ENCODE measurements at places on chromosomes 16 and 17.

- no peak for DNase-seq
Observed at GRCh38 chr17:81151278-81151677, 14.0 kb upstream of the PVALEF start.

DNA sequence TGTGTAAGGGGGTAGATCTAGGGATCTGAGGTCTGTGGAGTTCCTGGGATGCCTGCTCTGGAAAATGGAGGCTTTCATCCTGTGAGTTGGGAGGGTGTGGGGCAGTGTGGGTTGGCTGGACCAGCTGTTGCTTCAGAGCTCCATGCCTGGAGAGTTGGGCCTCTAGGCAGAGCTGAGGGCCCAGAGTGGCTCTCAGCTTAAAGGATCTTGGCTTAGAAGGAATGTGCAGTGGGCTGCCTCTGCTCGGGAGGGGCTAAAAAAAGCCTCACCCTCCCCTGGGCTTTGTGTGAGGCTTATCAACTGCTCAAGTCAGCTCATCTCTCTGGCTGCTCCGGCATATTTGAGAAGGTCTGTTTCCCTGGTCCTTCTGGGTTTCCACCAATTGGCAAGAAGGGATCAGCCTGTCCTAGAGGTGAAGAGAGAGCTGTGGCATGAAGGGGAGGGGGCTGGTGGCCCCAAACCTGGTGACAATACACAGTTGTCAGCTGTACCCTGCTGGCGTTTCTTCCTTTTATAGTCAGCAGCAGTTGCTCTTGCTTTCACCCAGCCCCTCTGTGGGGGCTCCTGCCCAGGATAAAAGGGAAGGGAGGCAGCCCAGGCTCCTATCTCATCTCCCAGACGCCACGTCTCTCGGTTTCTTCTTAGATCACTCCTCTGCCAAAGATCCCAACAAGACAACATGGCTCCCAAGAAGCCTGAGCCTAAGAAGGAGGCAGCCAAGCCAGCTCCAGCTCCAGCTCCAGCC is at the start of gene MYL4:
MYL4 (plus strand) TSS at position 605 of the 745 bp plus-strand sequence; CDS start at position 680, 75 bp downstream.
- no peak for DNase-seq

DNA sequence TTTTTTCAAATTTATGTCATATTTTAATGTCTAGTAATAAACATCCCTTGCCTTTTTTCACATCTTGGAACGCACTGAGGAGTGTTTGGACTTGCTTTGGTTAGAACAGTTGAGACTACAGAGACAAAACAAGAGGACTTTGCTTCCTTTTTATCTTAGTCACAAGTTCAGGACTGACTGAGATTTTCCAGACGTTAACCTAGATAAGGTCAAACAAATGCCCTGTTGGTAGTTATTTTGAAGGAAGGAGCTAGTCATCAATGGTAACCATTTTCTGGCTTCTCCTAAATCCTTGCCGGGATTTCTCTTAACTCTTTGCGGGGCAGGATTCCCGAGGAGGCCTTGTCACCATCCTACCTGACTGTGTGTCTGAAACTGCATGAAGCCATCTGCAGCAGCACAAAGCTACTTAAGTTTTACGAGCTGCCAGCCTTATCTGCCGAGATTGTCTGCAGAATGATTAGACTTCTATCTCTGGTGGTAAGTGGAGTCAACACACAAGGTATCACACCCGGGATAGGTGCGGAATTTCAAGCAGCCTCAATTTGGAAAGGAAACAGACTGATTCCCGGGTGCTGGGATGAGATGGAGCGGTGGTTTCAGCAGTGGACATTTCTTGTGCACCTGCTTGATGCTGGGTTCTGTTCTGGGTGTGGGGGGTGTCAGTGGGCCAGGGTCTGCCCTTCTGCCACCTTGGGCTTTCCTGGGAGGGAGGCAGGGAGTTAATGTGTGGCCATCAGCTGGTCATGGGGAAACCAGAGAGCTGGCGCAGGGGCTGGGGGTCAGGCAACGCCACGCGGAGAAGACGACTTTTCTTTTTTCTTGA is 48.3 kb downstream of the RNF213 start:
- DNase-seq = no peak

- DNase-seq = peak; percentile 29
Observed at GRCh38 chr17:39393736-39394135, 7.7 kb downstream of the FBXL20 start.

- peak; percentile 25 for DNase-seq
Observed at GRCh38 chr16:82061861-82062525, 26.9 kb downstream of the HSD17B2 start.

DNA sequence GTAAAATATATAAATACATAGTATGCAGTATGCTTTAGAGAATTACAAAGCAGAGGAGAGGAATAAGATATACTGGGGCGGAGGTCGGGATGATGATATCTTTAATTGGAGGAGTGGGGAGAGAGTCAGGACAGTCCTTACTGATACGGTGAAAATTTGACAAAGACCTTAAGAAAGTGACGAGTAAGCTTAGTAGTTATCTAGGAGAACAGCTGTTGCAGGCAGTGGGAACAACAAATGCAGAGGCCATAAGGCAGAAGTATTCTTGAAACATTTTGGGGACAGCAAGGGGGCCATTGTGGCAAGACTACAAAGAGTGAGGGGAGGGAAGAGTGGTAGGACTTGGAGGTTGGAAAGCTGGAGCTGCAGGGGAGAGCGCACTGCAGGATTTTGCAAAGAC is 22.3 kb upstream of the CDC6 start:
- DNase-seq = no peak

GRCh38 chr17:72305472-72305871 is 184.7 kb downstream of the SOX9 start:
- no peak for DNase-seq

DNA sequence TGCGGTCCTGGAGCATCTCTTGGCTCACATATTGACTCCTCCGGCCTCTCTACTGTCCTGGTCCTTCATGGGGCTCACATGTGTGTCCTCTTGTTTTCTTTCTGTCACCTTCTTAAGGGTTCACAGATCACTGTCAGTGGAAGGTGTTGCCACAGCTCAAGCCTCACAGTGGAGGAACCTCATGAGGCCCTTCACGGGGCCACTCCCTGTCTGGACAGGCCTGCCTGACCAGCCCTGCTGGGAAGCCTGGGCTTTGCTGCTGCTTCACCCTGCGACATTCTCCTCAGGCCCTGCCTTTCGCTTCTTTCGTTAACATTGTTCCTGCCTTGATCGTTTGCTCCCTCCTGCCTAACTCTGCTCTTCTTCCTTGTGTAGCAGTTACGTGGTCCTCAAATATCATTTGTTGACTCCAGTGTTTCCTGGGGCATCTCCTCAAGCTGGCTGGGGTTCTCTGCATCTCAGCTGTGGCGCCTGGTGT is 55.9 kb downstream of the WDR45B start:
- no peak for DNase-seq

DNA sequence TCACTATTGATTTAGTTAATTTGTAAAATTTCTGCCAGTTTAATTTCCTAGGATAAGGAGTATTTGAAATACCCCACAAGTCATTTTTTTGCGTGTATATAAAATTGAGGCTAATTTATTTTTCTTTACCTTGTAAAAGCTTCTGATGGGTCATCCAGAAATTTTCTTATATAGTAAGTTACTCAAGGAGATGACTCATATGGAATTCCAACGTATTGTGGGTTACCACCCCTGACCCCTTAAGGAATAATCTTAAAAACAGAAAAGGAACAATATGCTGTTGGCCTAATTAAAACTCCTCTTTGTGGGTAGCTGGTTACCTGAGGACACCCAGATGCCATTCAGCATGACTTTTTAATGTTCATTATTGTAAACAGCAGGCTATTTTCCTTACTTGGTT is 13.6 kb downstream of the HEATR6 start:
- DNase-seq = peak; percentile 32

DNA sequence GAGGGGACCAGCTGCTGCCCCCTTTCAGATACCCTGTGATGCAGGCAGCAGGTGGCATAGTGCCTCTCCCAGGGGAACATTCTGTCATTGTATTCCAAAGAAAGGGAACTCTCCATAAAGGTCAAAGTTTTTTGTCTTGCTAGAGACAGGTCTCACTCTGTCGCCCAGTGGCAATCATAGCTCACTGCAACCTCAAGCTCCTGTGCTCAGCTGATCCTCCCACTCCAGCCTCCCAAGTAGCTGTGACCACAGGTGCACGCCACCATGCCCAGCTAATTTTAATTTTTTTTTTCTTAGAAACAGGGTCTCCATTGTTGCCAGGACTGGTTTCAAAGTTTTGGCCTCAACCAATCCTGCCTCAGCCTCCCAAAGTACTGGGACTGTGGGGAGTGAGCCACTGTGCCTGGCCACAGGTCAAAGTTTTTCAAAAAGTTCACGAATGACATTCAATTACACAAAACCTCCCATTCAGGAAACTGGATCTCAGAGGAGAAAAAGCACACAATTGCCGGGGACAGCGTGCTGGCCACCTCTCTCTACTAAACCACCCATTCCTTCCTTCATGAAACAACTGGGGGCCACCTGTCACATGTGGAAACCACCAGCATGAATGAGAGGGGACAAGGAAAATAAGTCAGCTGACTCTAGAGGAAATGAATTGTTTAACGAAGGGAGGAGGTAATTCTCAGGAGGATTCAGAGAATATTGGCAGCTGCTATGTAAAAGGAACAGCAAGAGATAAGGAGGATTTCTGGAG is 80.0 kb downstream of the MARCHF10 start:
- DNase-seq = no peak

GRCh38 chr17:1239210-1239609 is 31.0 kb upstream of the BHLHA9 start:
- peak; percentile 86 for DNase-seq

- DNase-seq = no peak
Observed at GRCh38 chr17:51820766-51821165, 337.7 kb downstream of the CA10 start.

DNA sequence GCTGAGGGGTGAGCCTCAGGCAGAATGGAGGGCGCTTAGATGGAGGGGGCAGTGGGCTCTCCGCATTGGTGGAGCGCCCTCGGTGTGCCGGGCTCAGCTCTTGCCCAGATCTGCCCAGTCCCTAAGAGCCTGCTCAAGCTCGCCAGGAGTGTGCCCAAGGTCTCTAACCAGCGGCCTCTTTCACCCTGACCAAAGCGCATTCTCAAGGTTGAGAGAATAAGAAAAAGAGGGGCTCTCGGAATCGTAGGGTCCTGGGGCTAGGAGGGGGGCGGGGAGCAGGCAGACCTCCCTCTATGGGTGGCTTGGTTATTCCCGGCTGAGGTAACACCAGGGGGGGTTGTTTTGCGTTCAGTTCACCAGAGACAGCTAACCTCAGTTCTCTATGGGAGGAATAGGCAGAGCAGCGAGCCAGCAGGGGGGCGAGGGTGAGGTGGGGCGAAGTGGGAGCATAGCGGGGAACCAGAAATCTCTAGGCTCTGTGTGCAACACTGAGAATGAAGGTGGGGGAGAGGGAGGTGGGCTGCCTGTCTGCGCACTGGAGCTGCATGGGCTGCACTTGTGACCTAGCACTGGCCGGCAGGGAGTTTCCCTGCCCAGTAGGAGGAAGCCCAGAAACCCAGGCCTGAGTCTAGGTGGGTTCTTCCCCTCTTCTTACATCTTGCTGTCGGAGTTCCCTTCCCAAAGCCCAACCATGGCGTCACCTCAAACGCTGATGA is 3.0 kb downstream of the TMEM132E start:
- DNase-seq = no peak

- no peak for DNase-seq
Observed at GRCh38 chr17:80445726-80446110, 30.7 kb downstream of the NPTX1 start.

GRCh38 chr17:64282753-64283080 is 19.7 kb upstream of the TEX2 start:
- DNase-seq = no peak

- DNase-seq = no peak
Observed at GRCh38 chr17:5022171-5022711, 13.0 kb downstream of the SLC52A1 start.

- no peak for DNase-seq
Observed at GRCh38 chr16:2761886-2762583, 9.6 kb downstream of the SRRM2 start.

- DNase-seq = no peak
Observed at GRCh38 chr16:79509211-79509631, 91.3 kb downstream of the MAF start.

DNA sequence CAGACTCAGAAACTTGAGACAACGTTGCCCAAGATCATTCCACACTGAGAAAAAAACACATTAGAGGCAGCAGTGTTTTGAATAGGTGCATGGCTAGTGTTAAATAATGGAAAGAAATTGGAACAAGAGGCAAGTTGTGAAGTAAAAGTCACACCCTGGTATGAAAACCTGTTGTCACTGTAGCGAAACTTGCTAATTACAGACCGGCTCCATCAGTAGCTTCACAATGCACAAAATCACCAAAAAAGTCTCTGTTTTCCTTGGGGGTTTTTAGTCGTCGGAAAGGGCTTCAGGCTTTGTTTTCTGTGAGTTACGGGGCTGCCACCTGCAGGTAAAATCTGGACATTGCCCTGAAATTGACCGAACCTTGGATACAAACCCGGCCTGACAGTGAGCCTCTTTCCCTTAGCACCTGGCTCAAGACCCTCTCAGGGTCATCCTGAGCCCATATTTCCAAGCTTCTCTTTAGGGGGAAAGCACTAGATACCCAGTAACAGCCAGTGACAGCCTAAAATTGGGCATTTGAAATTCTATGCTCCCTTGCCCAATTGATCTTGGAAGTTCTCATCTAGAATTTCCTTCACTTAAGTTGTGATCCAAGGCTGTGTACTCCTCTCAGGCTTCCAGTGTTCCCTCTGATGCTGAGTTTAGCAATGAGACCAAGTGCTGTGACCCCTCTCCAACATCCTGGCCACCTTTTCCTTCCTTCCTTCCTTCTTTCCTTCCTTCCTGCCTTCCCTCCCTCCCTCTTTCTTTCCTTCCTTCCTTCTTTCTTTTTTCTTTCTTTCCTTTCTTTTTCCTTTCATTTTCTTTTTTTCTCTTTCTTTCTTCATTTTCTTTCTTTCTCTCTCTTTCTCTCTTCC is 7.2 kb upstream of the GRB2 start:
- peak; percentile 79 for DNase-seq

GRCh38 chr17:31678431-31678830 is 180.6 kb downstream of the COPRS start:
- peak; percentile 44 for DNase-seq

GRCh38 chr16:68113059-68113761 is 28.0 kb downstream of the NFATC3 start:
- DNase-seq = no peak

DNA sequence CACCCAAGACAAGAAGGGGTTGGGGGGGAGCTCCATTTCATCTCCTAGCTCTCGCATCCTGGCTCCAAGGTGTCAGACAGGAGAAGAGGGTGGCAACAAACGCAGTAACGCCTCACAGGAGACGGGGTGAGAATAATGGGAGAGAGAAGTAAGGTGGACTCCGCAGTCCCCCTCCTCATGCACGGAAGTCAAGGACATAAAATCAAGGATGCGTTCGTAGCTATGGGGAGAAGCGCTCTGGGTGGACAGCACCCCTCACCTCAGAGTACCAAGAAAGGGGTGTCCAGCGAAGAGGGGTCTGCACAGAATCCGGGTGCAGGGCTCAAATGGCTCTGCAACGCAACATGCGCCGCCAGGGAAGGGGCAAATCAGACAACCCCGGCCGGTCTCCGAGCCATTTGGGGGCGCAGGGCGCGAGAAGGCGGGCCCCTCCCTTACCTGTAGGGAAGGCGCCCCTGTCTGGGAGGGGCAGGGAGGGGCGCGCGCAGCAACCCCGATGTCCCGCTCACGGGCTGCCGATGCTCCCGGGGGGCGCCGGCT is 555 bp downstream of the HDAC5 start:
- no peak for DNase-seq

- DNase-seq = peak; percentile 65
Observed at GRCh38 chr16:86865851-86866662, 287.7 kb downstream of the FOXL1 start.
